ENCODE measurements at places on chromosomes 2 and 18.
A peak's percentile ranks its signal among the peaks of the same experiment; 100 is the strongest.

DNA sequence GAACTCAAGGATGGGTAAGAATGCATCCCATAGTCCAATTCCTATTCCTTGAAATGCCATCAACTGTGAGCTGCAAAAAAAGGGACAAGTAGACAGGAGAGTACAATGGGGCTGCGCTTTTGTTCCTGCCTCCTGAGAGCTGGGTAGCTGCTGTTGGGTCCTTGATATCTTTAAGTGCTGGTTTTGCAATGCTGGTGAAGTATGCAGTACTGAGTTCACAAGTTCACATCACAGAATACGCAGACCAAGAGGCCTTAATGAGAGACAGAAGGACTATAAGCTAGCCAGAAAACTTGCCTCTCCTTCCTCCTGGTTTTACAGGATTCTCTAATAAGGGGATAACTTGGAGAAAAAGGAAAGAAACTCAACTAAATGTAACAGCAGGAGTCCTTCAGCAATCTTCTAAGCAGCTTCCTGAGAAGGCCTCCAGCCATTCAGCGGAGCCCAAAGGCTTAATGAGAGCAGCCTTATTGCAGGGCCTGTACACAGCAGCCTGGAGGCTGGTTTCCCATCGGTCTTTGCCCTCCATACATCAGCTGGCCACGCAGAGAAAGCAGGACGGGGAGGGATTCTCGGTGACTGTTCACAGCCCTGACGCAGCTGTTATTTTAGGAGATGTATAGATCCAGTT, 293.1 kb downstream of the CDCA7 start:
- peak; percentile 32 for DNase-seq

GRCh38 chr2:212974692-212975091, 176.7 kb downstream of the IKZF2 start:
- peak; percentile 79 for DNase-seq

- no peak for DNase-seq
These were observed 23.2 kb downstream of the GPR39 start for GRCh38 chr2:132439703-132440398.

- DNase-seq = no peak
These were observed 10.1 kb downstream of the CYP26B1 start for GRCh38 chr2:72137498-72138010.
